WTC11 (cell line): ENCODE measurements at places on chromosomes 11 and 22. TPM values are rescaled to one million over a fixed set of nuclear protein-coding genes. Genes with fewer than 3 reads are reported as not detected.

DNA sequence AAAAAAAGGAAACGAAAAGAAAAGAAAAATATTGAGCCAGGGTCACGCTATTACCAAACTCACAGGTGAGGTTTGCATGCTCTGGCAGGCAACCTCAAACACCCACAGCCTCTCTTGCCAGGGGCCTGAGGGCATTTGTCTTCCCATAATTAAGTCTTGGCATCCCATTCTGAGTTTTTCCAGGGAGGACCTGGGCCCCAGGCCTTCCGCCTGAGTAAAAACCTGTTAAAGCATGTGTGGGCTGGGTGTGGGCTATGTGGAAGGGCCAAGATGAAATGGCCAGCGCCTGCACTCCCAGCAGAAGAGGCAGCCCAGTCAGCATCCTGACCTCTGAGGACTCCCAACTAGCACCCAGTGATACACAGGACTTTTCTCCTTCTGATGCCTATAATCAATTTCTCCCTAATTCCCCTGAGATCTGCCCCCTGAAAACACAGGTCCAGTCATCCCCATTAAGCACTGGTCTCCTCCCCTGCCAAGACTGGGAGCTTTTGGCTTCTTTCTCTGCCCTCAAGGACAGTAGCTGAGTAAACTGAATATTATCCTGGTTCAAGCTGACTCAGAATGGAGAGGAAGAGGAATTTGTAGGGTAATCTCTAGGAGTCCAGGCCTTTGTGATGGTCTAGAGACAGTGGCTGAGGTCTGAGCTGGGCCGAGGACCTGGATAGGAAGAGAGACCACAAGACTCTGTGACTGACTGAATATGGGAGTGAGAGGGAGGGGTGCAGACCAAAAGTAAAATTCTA lies 35.6 kb upstream of the ACER3 start:
- no peak for DNase-seq
- H3K4me1 ChIP-seq: peaks cover 11% of the 10 kb centered on the region
- H3K4me3 ChIP-seq: no peak overlapping the region
- peaks cover 15% of the 10 kb centered on the region for H3K36me3 ChIP-seq

GRCh38 chr22:44458044-44459020 lies 39.7 kb downstream of the RTL6 start:
- no peaks in the 10 kb centered on the region for H3K27me3 ChIP-seq
- H3K4me1 ChIP-seq: peaks cover 8% of the 10 kb centered on the region
- no peak overlapping the region for H3K4me3 ChIP-seq
- no peak for DNase-seq

OR2D2 gene
- 0.16 to 0.26 TPM (median 0.23 TPM) in 3 replicates for total RNA-seq

CWF19L2 gene
- 15.9 to 17.1 TPM (median 16.2 TPM) in 3 replicates for total RNA-seq

SSTR3 gene
- total RNA-seq: 0.21 to 0.25 TPM (median 0.22 TPM) in 3 replicates
